MM.1S (cell line): ENCODE measurements at places on chromosomes 1 and 21.

GRCh38 chr1:213287987-213288386, 236.9 kb downstream of the RPS6KC1 start:
- no peak for DNase-seq

GRCh38 chr1:189678779-189679178, 798.9 kb downstream of the BRINP3 start:
- DNase-seq = no peak

GRCh38 chr1:45884700-45885099, 81.3 kb downstream of the MAST2 start:
- no peak for DNase-seq

GRCh38 chr21:45104560-45104959, 30.2 kb downstream of the ADARB1 start:
- DNase-seq = no peak

DNA sequence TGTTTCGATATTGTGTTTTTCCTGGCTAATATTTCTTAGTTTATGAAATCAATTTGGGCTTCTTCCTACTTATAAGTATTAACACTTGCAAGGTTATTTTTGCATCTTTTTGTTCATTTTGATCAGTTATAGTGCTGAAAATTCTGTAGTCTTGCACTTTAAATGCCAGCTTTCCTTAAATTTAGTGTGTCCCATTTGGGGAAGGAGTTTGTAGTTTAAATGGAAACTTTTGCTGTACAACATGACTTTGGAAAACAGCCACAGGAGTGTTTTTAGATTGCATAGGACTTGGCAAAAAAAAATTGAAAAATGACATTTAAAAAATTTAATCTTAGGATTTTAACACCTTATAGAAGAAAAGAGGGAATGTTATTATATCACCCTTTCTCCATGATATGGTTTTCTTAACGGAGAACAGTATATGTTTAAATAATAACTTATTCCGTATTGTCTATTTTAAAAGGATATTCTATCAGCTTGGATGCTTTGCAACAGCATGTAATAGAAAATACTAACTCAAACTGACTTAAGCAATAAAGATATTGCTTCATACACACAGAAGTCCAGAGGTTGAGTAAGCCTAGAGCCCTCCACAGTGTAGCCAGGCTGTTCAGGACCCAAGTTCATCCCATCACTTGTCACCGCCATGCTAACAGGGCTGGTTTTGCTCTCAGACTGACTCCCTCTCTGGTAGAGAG, 53.8 kb downstream of the LYPLAL1 start:
- no peak for DNase-seq
